Right renal cortex interstitium (tissue), 3 donors: ENCODE measurements at places on chromosomes 5 and 9. TPM values are rescaled to one million over a fixed set of nuclear protein-coding genes. Genes with fewer than 3 reads are reported as not detected.

GRCh38 chr9:98335661-98336060 is 80.2 kb upstream of the TBC1D2 start:
- DNase-seq, result no peak

DNA sequence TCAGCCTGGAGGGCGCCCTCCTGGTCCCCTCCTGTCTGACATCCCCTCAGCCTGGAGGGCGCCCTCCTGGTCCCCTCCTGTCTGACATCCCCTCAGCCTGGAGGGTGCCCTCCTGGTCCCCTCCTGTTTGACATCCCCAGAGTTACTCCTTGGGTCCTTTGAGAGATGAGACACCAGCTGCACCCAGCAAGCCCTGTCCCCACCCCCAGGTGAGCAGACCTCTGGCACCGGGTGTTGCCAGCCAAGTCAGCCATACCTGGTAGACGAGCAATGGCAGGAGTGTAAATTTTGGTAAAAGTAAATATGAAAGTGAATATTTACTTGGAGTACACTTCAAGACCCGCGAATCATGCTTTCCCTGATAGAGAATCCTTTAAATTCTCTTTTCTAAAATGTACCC is 25.4 kb downstream of the EXOC3 start:
- DNase-seq, result no peak

DNA sequence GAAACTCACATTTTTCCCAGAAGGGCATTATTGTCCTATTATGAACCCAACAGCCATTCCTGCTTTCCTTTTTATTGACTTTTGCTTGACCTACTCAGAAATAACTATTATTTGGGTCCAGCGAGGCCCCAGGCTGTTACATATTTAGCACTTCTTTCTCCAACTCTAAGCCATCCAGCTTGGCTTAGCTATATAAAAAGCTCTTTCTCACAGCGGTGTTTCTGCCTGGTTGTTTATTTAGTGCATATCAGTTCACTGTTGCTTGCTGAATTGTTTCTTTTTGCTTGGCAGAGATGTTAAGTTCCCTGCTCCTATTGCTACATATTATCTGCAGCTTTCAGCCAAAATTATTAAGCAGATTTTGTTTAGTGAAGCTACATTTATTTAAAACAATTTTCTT is 1156.8 kb upstream of the SEMA6A start:
- no peak for DNase-seq

Gene WDR38
- polyA plus RNA-seq, result 0.37 TPM

DNA sequence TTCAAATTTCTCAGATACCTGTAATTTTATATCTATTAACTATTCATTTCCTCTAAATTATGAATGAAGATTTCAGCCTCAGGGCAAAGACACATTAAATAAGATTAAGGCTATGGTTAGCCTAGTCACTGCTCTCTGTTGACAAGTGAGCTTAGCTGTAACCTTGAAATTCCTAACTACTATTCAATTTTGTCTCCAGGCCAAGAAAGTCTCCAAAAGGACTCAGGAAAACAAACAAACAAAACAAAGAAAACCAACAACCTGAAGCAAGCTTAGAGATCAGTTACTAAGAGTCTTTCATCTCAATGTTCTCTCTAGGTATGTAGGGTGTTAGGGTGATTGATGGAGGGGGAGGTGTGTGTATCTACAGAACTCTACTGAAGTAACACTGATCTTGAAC is 9.6 kb upstream of the CTNNAL1 start:
- no peak for DNase-seq

DNA sequence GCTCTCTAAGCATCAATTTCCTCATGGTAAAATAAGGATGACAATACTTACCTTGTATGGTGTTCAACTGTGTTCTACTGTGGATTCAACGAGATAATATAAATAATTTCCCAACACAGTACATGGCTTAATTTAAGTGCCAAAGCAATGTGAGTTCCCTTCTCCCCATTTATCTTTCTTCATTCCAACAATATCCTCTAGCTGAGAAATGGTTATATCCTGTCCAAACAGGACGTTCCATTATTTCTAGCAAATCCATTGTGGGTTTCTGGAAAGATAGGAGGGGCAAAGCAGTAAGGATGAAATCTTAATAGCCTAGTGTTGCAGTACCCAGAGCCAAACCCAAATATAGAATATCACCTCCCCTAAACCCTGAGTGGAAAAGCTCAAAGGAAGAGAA is 22.0 kb downstream of the ABCA1 start:
- DNase-seq, result no peak

Gene NR2F1
- polyA plus RNA-seq, result 200 TPM

DNA sequence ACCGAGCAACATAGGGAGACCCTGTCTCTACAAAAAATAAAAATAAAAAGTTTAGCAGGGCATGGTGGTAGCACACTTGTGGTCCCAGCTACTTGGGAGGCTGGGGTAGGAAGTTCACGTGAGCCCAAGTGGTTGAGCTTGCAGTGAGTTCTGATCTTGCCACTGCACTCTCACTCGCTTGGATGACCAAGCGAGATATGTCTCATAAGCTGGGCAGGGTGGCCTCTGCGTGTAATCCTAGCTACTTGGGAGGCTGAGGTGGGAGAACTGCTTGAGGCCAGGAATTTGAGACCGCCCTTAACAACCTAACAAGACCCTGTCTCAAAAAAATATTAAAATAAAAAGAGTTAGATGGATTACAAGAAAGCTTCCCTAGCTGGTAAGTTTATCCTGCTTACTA is 32.5 kb downstream of the RASA1 start:
- no peak for DNase-seq

DNA sequence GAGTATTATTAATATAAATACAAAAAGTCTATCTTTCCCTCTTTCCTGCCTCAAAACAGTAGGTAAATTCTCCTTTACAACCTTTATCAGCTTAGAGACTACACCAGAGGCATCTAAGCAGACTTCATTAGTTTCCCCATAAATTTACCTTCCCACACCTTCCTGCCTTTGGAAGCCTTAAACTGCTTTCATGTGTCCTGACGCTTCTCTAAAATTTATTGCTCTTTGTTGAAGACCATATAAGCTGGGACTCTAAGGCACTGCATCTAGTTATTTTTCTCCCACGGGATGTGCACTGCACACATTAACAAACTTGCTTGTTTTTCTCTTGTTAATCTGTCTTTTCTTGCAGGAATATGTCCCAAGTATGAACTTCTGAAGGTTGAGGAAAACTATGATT is 51.8 kb downstream of the DEPDC1B start:
- no peak for DNase-seq

Gene CSF2
- not detected for polyA plus RNA-seq

GRCh38 chr5:157554179-157555036 is 21.2 kb downstream of the ADAM19 start:
- no peak for DNase-seq

DNA sequence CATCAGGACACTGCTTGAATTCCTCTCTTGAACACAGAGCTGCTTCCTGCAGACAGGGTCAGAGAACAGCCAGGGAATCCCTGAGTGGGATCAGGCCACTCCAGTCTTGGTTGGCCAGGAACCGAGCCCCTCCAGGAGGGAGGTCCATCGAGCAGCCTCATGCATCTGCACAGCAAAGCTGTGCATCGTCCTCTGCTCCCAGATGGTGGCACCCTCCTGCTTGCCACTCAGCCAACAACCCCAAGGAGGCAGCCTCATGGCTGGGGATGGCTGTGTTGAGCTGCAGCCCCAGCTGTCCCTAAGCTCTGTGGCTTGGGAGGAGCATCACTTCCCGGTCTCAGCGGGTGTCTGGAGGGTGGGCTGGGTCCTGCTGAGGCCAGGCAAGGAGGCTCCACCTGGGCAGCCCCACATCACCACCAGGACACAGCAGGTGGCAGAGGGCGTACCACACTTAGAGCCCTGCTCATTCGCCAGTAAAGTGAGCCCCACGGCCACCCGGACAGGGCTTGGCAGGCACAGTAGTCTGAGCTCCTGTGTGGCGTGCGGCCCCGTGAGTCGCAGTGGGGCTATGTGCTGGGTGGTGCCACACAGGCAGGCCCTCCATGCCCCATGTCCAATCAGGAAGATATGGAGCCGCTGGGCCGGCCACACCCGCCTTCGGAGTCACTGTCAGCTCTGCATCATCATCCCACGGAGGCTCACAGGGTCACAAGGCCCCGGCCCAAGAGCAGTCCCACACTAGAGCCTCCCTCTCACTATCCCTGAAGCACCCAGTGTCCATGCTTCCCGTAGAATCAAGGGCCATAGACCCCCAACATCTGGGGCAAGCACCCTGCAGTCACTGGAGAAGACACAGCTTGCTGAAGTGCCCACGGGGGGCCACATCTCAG is 11.9 kb downstream of the LPCAT1 start:
- DNase-seq, result no peak

DNA sequence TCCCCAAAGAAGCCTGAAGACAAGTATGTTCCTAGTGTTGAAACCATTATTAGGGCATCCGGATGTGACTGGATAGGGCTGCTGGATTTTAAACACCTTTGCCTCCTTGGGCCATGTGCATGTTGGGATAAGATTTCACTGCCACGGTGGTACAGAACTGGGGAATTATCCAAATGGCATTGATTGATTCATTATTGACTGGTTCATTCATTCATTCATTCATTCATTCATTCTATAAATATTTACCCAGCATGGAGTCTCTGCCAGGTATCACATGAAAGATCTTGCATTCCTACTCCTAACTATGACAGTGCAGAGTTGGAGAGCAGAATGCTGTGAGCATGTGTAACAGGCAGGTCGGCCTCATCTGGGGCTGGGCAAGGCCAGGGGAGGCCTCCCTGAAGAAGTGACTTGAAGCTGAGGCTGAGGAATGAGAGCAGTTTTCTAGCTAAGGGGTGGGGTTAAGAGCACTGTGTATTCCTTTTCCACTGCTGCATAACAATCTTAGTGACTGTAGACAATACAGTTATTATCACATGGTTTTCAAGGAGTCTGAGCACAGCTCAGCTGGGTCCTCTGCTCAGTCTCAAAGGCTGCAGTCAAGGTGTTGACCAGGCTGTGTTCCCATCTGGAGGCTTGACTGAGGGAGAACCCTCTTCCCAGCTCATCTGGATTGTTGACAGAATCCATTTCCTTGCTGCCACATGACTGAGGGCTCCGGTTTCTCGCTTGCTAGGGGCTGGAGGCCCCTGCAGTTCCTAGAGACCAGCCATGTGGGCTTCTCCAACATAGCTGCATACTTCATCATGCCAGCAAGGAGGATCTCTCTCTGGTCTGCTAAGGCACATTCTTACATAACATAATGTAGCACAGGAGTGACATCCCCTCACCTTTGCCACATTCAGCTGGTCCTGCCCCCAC is 35.7 kb downstream of the AK8 start:
- DNase-seq, result no peak

- no peak for DNase-seq
Observed at GRCh38 chr5:38905516-38905915, 59.7 kb downstream of the OSMR start.

Gene CYSRT1
- 6.6 TPM for polyA plus RNA-seq

Gene RNF180
- polyA plus RNA-seq, result 10.0 TPM

DNA sequence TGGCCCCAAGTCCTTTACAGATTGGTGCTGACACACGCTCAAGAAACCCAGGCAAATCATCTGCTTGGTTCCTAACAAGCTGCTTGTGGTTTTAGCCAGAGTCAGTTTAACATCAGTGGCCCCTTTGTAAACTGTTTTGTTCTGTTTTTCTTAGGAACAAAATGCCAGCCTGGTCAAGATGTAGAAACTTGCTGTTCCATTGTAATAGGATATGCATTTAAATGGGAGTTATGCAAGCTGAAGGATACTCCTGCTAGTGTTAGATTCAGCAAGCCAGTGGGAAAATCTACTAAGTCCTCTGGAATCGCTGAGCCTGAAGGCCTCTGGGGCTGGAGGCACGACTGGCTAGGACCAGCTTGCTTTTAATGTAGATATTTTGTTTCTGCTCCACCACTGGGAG is 391.1 kb downstream of the TLE4 start:
- no peak for DNase-seq

GRCh38 chr5:132237670-132238069 is 10.0 kb upstream of the P4HA2 start:
- no peak for DNase-seq

DNA sequence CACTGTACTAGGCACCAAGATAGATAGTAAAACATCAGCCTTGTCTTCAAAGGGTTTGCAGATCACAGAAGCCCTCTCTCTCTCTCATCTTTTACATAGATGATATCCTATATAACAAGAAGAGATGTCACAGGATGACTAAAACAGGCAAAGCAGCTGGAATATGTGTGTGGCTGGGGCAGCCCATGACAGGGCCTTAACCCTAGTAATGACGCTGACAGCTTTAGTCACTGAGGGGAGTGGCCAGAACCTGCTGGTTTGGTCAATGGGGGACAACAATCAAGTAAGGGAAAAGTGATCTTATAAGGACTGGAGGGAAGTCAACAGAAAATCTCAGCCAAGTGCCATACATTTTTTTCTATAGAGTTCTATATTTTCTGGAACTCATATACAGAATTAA is 41.9 kb upstream of the RIC1 start:
- DNase-seq, result no peak
